Stimulated activated CD4-positive, alpha-beta T cell treated with anti-CD3 and anti-CD28 coated beads, Interleukin-4, amount 100 ng/mL, for 1 hour (primary cell): ENCODE measurements at places on chromosomes 4 and X.

- no peak for DNase-seq
These were observed 38.9 kb downstream of the ACOX3 start for GRCh38 chr4:8401665-8402064.

- no peak for DNase-seq
These were observed 38.7 kb upstream of the GYPA start for GRCh38 chr4:144179152-144179739.

- no peak for DNase-seq
These were observed 3.4 kb upstream of the ZCCHC18 start for GRCh38 chrX:104108955-104109354.

DNA sequence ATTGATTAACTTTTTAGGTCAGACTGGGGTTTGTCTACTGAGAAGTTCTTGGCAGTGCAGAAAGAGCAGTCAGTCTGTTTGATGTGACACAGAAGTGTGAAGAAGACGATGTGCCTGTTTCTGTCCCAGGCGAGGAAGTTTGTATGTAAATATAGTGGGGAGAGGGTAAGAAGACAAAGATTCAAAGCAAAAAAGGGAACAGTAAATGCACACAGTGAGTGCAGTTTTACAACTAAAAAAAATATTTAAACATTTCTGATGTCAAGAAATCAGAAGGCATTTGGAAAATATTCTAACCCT, 264.9 kb downstream of the RAPGEF2 start:
- DNase-seq = no peak

DNA sequence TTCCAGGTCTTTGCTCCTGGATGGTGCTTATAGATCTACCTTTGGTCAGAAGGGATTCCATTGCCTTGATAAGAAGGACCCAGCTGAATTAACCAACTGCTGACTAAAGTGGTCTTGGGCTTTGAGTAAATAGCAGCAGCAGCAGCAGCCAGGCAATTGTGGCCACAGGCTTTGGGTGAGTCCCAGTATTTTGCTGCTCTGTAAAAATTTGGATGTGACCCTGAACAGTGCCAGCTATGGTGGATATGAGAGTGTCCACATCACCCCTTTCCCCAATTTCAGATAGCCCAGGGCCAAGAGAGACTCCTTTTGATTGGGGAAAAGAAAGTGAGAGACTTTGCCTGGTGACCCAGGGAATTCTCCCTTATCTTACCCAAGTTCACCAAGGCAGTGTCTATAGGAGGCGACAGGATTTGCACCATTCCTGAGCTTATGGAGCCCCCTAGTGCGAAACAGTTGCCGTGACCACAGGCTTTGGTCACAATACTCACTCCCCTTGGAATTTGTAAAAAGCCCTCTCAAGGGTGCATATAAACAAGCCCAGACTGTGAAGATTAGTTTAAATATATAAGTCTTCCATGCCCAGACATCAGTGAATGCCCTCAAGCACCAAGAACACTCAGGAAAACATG, 518.0 kb downstream of the TMA16 start:
- peak; percentile 6 for DNase-seq

DNA sequence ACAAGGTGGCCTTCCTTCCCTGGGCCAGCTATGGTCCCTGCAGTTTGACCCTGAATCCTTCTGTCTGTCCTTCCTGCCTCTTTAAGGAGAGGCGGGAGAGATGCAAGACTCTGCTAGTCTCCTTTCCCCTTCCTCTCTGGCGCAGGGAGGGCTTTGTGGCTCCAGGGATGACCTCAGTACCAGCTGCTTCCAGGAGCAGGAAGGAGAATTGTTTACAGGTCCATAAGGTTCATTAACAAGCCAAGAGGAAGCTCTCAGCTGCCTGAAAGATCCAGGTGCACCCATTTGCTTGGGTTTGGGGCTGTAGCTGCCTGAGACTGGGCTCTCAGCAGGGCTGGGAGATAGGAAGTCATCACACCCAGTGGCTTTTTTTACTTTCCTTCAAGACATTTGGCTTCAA, 4.0 kb upstream of the FATE1 start:
- DNase-seq = no peak

- DNase-seq = no peak
These were observed 316.6 kb upstream of the BOD1L1 start for GRCh38 chr4:13944095-13944511.

- no peak for DNase-seq
These were observed 31.5 kb downstream of the SLC9A7 start for GRCh38 chrX:46727441-46727840.

DNA sequence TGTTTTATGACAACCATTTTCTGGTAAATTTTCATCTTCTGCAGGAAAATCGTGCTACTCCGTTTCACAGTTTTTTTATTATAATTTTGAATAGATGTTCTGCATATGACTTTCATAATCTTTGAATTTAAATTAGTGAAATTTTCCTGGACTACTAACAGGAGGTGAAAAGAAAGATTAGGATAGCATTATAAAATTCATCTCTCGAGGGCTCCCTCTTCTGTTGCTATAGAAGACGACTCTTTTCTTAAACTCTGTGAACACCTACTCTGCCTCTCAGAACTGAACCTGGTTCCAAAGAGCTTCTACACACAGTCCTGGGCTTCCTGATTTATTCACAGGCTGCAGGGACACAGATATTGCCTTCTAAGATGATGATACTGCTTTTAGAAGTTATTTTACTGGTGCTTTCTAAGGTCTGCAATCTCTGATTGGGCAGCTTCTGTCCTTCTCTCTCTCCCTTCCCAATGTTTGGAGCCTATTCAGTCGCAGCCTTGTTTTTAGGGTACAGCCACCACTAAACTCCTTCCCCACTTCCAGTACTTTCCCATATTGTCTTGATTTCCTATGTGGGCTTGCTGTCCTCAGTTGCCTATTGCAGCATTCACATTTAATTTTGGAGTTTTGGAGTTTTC, 10.1 kb upstream of the SAP30 start:
- DNase-seq = no peak

DNA sequence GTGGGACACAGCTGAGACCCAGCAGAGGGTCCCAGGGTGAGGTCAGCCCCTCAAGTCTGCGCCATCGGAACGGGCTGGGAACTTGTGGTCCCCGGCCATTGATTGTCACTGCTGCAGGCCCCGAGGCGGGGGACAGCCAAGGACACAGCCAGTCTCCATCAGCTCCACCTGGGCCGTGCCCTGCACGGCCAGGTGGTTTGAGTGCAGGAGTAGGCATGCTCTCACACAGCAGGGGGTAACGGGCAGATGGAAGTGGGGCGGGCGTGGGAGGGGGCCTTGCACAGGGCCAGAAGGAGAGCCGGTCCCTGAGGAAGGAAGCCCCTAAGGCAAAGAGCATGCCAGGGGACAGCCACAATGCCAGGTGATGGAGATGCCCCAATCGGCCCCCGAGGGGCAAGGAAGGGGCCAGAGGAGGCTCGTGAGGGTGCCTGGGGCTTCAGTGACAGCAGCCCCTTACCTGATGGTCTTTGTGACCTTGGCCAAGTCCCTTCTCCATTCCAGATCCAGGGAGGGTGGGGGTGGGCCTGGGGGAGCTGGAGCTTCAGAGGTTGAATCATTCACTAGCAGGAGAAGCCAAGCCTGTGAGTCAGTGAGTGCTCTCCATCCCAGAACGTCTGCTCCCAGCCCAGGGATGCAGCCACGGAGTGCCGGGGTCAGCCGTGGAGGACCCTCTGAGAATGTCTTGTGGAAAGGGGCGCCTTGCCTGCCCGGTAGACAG, 2.3 kb downstream of the ATP2B3 start:
- no peak for DNase-seq

DNA sequence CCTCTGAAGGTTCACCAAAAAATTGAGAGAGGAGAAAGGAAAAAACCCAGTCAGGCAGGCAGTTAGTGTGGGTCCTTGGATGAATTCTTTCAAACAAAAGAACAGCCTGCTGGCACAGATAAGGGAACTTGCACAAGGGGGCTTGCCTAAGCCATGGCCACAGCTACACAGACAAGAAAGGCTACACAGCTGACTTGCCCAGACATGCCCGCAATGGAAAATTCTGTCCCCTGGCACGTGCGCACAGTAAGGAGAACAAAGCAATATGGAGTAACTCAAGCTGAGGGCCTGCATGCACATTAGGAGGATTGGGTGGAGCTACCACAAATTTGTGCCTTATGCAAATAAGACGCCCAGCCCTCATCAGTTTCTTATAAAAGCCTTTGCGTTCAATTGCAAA, 512.5 kb upstream of the HTR2C start:
- DNase-seq = no peak

GRCh38 chrX:5474282-5474681, 754.4 kb downstream of the NLGN4X start:
- DNase-seq = no peak

- DNase-seq = no peak
These were observed 24.0 kb downstream of the FHDC1 start for GRCh38 chr4:152960082-152960481.

DNA sequence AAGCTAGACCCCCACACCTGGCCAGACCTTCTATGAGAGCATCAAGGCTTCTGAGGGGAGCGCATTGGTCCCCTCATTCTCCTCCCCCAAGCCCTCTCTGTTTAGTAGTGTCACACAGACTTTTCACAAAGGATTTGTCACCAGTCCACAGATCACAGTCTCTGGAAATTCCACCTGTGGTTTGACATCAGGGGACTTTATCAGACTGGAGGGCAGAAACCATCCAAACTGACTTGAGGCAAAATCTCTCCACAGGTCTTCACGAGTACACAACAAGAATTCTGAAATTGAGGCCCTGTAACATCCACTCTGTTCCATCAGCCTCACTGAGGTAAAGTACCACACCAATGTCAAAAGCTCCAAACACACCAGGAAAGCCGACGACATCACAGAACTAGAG, 112.5 kb downstream of the SH3KBP1 start:
- no peak for DNase-seq

- peak; percentile 13 for DNase-seq
These were observed 1.5 kb downstream of the COX18 start for GRCh38 chr4:73067971-73068394.

GRCh38 chr4:71239365-71239764, 99.5 kb upstream of the SLC4A4 start:
- DNase-seq = no peak

DNA sequence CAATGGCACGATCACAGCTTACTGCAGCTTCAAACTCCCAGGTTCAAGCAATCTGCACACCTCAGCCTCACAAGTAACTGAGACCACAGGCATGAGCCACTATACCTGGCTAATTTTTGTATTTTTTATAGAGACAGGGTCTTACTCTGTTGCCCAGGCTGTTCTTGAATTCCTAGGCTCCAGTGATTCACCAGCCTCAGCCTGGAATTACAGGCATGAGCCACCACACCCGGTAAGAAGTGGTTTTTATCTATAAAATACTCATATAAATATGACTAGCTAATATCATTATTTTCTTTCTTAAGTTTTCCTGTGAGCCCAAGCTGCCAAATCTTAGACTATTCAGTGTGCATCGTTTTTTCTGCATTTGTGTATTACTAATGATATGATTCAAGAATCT, 4.4 kb downstream of the SCFD2 start:
- DNase-seq = no peak

DNA sequence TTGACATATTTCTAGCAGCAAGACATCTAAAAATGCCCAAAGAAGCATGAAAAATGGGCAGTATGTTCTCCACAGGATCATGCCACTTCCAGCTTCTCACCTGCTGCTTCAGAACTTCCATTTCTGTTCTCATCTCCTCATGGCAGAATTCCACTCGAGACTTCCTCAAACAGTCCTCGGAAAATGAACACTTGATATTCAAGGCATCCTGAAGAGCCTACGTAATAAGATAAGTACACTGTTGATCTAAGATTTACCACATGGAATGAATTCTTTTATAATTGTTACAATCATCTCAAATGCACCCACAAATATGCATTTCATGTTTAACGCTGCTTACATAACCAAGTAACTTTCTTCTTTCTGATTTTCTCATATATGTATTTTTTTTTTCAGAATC, 14.1 kb downstream of the TNIP3 start:
- DNase-seq = no peak

- no peak for DNase-seq
These were observed 34.6 kb downstream of the FAM9C start for GRCh38 chrX:13009844-13010243.

- no peak for DNase-seq
These were observed 218.8 kb upstream of the NOCT start for GRCh38 chr4:138796761-138797160.

GRCh38 chr4:20761382-20761781, 61.1 kb downstream of the PACRGL start:
- no peak for DNase-seq

- no peak for DNase-seq
These were observed 1.8 kb downstream of the DCAF8L2 start for GRCh38 chrX:27591938-27592337.

DNA sequence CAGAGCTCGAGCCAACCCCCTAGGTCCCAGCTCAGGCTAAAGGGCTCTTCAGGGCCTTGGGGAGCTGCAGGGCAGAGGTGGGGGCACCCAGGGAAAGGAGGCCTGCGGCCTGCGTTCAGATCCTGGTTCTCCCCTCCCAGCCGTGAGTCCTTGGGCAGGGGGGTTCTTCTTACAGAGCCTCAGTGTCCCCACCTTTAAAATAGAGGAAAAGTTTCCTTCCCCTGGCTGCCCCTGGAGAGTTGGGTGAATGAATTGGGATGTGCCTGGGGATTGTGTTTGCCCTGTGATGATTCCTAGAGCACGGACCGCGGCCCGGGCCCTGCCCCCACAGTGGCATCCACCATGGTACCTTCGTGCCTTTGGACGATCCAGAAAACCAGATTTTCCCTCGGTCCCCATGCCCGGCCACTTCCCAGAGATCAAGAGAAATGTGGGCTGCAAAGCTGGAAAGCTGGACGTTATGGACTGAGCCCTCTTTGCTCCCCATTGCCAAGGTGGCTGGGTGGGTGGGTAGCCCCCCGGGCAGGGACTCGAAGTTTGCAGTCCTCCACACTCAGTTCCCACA, 11.4 kb downstream of the HTRA3 start:
- no peak for DNase-seq

DNA sequence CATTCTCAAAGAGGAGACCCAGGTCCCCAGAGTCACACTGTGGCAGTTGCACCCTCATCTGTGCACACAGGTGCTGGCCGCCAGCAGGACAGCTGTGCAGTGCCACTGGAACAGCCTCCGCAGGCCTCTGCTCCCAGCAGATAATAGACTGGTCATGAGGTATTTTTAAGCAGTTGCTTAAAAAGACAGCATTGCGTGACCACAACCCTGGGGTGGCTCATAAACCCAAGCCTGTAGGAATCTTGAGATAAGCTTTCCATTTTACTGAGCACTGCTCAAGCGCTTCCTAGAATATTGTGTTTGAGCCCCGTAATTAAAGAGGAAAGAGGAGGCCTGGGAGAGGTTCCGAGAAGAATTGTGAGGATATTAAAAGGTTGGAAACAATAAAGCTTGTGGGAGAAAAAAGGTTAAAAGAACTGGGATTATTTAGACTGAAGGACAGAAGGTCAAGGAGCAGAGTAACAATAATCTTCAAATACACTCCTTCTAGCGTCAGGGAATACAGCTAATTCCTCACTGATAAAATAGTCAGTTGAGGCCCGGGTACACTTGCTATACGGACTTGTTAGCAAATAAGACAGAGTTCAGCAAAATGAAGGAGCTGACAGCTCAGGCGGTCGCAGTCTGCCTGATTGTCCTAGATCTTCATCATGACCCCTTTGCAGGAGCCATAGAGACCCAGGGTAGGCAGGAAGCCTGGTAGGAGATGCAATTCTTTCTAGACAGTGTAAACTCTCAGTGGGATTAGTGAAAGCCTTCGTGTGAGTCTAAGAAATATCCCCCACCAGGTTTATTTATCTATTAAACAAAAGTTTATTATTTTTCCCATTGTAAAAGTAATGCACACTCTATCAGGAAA, 86.2 kb upstream of the KIT start:
- no peak for DNase-seq

- no peak for DNase-seq
These were observed 76.8 kb downstream of the IL15 start for GRCh38 chr4:141713185-141713584.
